ENCODE measurements at places on chromosomes 7 and 10.

- no peak for DNase-seq
These were observed 45.9 kb downstream of the DOCK4 start for GRCh38 chr7:112160130-112160770.

DNA sequence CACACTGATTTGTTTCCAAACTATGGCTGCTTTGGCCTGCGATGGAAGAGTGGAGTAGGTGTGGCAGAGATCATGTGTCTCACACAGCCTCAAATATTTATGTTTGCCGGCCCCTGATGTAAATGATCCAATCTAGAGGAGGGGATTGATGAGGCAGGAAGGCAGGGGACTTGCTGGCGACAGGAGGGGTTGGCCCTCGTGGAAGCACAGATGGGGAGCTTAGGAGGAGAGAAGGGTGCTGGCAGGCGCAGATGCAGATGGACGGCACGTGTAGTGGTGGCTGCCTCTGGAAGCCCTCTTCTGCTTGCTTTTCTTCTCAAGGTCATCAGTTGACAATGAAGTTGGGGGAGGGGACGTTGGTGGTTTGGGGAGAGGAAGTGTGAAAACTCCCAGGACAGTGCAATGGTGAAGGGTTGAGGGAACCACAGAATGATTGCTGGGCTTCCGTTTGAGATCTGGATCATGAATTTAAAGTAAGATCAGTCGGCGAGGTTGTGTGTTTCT lies 15.4 kb downstream of the COL13A1 start:
- no peak for DNase-seq

GRCh38 chr7:27994639-27995038 lies 186.0 kb downstream of the JAZF1 start:
- no peak for DNase-seq

DNA sequence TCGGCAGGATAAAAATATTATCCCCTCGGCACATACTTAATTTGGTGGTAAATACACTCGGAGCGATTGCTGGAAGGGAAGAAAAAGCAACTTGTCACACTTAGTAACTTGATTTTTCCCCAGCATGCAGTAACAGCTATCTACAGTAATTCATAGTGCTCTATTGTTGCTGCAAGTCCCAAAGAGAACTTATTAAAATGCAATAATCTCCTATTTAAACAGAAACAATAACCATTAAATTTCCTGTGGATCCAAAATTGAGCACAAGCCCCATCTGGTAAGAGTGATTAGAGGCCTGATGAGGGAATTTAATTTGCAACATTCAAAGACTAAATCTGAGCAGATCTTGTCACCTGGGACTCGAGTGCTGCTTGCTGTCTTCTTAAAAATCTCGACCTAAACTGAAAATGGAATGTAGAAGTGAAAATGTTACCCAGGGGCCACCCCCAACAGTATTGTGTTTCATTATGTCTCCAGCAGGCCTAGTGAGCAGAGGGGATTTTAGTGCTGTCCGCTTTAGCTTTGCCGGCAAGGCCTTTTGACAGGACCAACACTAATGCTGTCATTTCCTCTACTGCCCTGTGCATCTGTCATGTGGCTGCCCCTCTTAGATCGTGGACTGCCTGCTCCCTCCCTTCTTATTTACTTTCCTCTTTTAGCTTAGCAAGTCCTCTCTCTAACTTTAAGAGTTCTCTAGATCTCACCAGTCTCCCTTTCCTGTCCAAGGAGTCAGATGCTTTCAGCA lies 639.7 kb downstream of the AUTS2 start:
- DNase-seq: no peak

DNA sequence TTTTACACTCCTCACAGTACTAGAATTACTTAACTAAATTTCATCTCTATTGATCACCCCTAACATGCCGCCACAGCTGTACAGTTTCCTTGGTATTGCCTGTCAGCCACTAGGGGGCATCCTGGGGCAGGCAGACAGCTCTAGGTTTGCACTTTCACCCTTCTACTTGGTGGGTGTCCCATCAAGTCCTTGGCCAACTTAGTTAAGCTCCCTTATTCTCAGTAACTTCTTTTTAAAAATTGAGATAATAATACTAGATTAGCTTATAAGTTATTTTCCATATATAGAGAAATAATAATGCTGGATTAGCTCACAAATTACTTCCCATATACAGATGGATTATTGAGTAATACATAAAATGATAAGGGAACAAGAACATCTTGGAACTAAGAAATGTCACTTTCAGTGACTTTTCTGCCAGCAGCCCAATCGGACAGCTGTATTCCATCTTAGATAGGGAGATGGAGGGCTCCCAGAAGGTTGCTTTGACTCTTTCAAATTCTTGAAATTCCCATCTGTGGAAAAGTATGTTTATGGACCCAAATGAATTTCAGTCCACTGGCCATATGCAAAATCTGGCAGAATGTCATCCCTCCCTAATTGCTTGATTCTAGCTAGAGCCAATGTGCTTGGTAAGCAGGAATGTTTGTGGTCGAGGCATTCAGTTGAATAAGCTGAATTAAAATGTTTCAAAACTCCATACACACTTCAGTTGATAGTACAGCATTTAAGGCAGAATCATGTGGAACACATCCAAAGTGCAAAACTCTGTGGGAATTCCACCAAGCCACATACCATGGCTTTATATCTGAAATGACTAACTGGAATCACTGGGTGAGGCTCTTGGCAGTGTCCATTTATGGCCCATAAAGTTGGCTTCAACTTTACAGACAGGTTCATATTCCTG lies 309.7 kb downstream of the CSTF2T start:
- DNase-seq: no peak

DNA sequence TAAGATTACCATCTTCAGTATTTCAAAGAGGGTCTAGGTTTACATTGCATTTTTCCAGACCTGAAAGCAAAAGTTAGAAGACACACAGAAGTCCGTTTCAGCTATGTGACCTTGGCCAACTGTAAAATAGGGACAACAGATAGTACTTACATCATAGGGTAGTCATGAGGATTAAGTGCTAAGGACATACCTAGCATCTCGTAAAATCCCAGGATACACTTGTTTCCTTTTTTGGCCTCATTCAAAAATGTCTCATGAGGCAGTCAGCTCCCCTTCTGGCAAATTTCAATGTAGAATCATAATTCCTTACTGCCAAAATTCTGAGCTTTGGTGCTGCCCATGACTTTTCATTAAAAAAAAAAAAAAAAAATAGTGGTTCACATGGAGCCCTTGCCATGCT lies 6.4 kb upstream of the DUSP5 start:
- no peak for DNase-seq

DNA sequence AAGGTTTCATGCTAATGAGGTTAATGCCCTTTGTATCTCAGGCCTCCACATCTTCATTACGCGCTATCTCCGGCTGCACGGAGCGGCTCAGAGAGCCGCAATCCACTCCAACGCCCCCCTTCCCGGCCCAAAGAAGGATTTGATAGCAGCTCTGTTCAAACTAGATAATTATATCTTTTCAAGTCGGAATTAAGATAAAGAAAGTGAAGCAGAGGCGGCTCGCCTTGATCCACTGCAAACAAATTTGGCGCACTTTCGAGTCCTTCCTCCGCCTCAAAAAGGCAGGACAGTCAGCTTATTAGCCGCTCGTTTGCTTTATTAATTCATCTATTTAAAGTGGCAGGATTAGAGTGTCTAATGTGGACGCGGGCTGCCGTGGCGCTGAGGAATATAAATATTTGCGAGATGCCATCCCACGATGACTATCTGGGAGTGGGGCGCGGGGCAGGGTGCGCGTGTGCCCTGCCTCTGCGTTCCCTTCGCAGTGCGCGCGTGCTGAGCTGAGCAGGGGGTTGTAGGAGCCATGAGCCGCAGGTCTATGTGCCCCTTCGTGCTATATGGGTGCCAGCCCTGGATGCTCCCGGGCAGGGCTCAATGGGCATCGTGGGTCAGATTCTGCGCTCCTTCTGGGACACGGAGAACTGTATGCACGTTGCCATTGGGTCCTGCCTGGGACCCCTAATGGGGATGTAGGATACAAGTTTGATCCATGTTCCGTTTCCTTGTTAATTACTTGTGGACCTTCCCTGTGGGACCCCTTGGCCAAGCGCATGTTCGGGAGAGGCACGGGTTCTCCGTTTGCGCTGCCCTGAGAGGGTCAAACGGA lies 9.0 kb downstream of the EMX2 start:
- no peak for DNase-seq

DNA sequence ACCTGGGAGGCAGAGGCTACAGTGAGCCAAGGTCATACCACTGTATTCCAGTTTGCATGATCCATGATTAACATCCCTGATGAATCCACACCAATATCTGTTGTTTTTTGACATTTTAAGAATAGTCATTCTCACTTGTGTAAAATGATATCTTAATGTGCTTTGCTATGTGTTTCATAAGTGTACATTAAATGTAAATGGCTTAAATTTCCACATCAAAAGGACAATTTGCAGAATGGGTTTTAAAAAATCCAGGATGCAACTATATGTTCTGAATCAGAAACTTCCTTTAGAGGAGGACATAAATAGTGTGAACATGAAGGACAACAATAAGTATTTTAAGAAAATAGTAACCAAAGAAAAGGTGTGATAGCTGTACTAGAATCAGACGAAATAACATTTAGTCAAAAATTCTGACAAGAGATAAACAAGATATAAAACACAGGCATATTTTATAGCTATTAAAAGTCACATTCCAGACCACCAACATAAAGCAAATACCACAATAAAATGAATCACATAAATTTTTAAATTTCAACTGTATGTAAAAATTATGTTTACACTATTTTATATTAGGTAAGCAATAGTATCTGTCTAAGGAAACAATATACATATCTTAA lies 42.4 kb downstream of the AKR1C3 start:
- no peak for DNase-seq

DNA sequence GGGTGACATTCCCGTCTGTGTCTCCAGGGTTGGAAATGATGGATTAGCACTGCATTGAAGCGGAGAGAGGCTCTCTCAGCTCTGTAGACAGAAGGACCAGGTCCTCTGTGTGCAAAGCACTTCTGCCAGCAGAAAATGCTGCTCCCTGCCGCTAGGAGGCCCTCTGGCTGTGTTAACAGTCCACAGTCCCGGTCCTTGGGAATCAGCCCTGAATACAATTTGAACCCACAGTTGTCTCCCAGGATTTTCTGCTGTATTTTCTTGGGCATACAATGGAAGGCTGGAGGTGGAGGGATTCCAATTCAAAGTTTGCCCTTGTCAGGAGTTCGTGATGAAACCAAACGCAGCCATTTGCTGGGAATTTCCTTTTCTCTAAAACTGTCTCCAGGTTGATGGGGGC lies 205.2 kb downstream of the GLRX3 start:
- DNase-seq: no peak

GRCh38 chr7:81482600-81483186 lies 287.2 kb downstream of the HGF start:
- DNase-seq: no peak

- DNase-seq: no peak
These were observed 45.5 kb upstream of the TARP start for GRCh38 chr7:38318803-38319416.

DNA sequence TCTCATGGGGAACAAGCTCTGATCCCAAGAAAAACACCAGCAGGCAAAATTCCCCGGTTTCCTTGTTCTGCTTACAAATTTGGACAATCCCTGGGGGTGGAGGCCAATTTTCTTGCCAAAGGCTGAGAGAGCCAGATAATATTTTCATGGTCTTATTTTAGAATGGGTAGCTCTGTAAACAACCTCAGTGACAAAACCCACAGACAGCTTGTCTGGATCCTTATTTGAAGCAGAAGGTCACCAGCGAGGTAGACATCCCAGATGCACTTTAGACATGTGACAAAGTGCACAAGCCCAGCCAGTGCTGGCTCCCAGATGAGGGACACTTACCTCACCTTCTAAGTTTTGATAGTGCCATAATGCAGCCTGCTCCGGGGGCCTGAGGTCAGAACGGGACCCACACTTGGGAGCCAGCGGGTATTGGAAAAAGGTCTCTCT lies 102.6 kb upstream of the DDC start:
- DNase-seq: no peak

- no peak for DNase-seq
These were observed 36.4 kb downstream of the CNPY1 start for GRCh38 chr7:155509725-155510551.

DNA sequence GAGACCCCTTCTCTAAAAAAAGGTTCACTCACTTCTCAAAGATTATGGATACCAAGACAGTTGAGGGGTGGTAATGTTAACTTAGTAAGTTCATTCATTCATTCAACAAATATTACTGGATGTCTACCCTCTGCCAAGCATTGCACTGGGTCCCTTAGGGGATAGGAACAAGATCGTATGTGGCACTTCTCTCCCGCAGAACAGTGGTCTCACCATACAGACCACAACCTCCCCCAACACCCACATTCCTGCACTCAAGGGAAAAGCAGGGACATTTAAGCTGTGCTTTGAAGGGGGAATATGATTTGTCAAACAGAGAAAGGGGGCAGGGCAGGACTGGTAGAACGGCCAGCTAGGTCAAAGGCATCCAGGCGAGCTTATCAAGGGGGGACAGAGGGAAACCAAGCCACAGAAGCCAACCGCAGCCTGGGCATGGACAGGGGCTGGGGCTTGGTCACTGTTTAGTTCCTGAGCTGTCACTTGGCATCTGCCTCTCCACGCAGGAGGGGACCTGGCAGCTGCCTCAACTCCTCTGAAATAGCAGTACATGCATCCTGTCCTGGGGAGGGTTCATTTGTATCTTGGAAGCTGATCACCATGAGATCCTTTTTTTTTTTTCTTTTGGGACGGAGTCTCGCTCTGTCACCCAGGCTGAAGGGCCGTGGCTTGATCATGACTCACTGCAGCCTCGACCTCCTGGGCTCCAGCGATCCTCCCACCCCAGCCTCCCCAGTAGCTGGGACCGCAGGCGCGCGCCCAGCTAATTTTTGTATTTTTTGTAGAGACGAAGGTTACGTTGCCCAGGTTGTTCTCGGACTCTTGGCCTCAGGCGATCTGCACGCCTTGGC lies 949 bp upstream of the CLIP2 start:
- no peak for DNase-seq

- peak; percentile 54 for DNase-seq
These were observed at the start of gene BCAP29 for GRCh38 chr7:107579885-107580715. Gene BCAP29 (plus strand): TSS chr7:107580246. CDS start chr7:107580773, 527 bp downstream.

- DNase-seq: no peak
These were observed 42.1 kb upstream of the MGMT start for GRCh38 chr10:129424978-129425377.

DNA sequence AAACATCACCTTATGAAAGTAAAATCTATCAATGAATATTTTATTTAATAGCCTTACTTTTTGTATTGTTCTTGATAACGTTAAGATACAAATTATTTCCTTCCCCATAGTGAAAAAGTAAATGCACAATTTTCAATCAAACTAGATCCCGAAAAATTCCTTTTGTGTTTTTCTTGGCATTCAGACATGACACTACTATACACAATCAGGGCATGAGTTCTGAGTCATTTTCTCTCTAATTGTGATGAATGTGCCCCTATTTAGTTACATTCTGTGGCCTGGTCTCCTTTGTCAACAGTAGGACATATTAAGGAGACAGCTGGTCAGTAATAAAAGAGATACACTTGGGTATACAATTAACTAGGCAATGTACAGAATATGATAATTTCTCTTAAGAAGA lies 19.8 kb downstream of the COL1A2 start:
- DNase-seq: no peak

GRCh38 chr7:71236230-71237105 lies 104.5 kb downstream of the GALNT17 start:
- DNase-seq: no peak

Data from stimulated activated CD8-positive, alpha-beta memory T cell treated with anti-CD3 and anti-CD28 coated beads, Interleukin-15, amount 100 ng/mL, for 4 hours (primary cell).